ENCODE measurements at places on chromosomes 5 and 9.
A peak's percentile ranks its signal among the peaks of the same experiment; 100 is the strongest.

- DNase-seq = no peak
Observed at GRCh38 chr9:122331523-122331927, 39.3 kb upstream of the PTGS1 start.

- DNase-seq = no peak
Observed at GRCh38 chr5:117143406-117143805, 568.8 kb upstream of the SEMA6A start.

- DNase-seq = peak; percentile 7
Observed at GRCh38 chr5:105730982-105731381, 1939.8 kb downstream of the EFNA5 start.

- DNase-seq = no peak
Observed at GRCh38 chr5:173774271-173774761, 113.8 kb upstream of the CPEB4 start.

GRCh38 chr5:96538808-96539250 lies 105.8 kb upstream of the PCSK1 start:
- no peak for DNase-seq

- DNase-seq = no peak
Observed at GRCh38 chr5:76425146-76425545, 22.1 kb downstream of the IQGAP2 start.

- DNase-seq = no peak
Observed at GRCh38 chr5:58828258-58828657, 245.4 kb downstream of the RAB3C start.

- DNase-seq = no peak
Observed at GRCh38 chr5:89437450-89438435, 554.8 kb upstream of the MEF2C start.

DNA sequence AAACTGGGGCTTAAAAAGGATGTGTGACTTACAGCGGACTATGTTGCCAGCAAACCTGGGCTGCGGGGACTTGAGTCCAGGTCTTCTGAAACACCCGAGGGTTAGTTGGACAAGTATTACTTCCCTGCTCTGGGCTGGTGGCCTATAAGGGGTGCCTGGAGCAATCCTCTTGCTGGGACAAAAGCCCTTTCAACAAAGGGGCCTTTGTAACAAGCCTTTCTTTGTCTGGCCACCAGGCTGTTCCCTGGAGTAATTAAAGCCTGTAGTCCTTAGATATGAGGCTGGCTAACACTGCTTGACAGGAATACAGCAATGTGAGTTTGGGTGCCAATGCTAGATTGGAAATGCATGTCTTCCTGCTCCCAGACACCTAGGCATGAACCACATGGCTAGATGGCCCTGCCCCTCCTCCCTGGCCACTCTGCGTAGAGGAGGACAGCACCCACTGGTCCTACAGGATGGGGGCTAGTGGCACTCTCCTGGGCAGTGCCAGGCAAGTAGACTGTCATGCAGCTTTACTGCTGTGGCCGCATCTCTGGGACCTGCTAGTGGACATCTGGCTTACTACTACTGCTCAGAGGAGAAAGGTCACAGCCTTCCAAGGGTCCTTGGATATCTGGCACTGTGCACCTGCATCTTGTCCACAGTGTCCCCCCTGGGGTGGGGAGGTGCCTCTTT lies 343.1 kb downstream of the ZSWIM6 start:
- no peak for DNase-seq

- peak; percentile 33 for DNase-seq
Observed at GRCh38 chr5:7856855-7857254, 5.9 kb upstream of the CFAP90 start.

DNA sequence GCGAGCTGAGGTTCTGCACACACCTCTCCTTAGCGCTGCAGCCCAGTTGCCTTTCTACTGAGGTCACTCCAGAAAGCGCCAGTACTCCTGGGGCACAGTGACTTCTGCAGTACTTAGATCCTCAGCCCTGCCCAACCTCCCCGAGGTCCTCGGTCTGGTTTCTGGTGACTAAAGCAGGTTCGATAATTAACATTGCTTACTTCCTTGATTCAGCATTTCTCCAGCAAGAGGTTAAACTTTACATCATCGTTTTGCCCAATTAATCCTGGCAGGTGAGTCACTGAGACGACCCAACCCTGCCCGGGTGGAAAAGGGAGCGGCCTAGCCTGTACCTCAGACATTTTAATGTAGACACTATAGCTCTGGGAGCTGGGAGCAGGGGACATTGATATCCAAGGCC lies 77.6 kb downstream of the PLAC8L1 start:
- no peak for DNase-seq

DNA sequence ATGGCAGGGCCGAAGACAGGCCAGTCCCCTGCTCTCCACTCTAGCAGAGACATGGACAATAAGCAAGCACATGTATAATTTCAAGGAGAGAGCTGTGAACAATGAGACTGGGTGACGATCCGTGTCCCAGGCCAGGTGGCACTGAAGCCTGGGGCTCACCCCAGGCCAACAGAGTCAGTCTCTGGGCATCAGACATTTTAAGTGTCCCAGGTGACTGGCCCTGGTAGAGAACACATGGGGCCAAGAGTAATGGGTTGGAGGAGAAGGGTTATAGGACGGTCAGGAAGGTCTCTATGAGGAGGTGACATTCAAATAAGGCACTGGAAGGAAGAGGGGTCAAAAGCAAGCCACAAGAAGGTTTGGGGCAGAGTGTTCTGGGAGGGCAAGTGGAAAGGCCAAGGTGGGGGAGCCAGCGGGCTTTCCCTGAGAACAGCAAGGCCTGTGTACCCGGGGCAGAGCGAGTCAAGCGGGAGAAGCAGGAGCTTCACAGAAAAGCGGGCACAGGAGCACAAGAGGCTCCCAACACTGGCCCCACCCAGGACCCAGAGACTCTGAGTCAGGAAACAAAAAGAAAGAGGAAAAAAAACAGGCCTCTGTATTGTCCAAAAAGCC lies 1.1 kb upstream of the AKNA start:
- DNase-seq = no peak

- DNase-seq = no peak
Observed at GRCh38 chr5:180683220-180683922, 34.0 kb upstream of the FLT4 start.

GRCh38 chr9:117458066-117458465 lies 43.2 kb upstream of the ASTN2 start:
- DNase-seq = no peak

DNA sequence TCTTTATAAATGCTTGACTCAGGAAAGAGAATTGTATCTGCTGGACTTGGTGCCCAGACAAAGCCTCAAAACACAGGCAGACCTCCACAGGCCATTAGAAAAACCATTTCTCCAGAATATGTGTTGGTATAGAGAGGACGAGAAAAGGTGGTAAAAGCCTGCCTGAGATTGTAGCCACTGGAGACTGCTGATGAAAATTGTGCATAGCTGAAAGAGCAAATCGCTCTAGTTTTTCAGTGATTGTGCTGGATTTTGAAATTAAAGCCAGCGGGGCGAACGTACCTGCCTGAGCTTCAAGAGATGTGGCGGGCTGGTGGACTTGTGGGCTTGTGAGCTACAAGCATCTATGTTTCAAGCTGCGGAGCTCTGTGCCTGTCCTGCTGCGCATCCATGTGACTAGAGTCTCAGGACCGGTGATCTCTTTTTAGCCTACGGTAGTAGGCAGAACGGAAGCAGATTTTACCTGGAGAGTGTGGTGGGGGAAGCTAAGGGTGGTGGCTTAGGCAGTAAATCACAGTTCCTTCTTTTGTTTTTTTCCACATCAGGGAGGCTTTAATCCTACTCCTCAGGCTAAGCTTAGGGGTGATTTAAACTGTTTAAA lies 193.6 kb downstream of the SREK1 start:
- no peak for DNase-seq

- DNase-seq = no peak
Observed at GRCh38 chr5:158200619-158201018, 341.7 kb upstream of the CLINT1 start.

- no peak for DNase-seq
Observed at GRCh38 chr9:69045821-69046220, 10.3 kb downstream of the FXN start.

DNA sequence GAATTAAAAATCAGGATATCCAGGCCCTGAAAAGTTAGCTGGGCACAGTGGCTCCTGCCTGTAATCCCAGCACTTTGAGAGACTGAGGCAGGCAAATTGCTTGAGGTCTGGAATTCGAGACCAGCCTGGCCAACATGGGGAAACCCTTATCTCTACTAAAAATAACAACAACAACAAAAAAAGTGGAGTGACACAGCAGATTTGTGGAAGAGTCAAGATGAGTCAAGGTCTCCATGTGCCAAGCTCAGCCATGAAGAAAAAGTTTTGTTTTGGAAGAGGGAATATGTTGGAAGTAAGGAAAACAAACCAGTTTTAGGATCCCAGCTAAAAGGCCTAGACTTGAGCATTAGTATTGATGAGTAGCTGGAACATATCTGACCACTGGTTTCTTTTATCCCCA lies 14.7 kb downstream of the LRRC70 start:
- no peak for DNase-seq

DNA sequence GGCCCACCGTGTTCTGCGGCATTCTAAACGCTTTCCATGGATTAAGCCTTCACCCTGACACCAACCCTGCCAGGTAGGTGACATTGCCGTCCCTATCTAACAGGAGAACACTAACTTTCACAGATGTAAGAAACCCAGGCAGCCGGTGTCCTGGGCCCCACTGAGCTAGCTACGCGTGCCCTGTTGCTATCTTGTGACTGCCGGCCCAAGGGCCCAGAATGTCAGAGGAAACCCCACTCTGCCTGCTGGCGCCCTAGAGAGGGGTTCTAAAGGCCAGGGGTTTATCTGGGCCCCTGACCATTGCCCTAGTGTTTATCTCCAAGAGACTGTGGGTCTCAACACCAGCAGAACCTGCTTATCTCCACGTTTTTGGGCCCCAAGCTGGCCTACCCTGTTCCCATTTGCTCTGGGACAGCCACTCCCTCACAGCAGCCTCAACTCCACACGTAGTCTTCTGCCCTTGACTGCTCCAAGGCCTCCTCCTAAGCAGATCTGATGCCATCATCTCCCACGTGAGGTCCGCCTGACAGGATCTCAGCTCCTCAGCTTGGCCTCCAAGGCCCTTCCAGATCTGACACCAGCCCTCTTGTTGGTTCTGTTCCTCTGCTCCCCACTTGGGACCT lies 18.1 kb upstream of the ZBTB34 start:
- no peak for DNase-seq

- DNase-seq = no peak
Observed at GRCh38 chr5:148002451-148002850, 61.3 kb upstream of the SPINK5 start.

DNA sequence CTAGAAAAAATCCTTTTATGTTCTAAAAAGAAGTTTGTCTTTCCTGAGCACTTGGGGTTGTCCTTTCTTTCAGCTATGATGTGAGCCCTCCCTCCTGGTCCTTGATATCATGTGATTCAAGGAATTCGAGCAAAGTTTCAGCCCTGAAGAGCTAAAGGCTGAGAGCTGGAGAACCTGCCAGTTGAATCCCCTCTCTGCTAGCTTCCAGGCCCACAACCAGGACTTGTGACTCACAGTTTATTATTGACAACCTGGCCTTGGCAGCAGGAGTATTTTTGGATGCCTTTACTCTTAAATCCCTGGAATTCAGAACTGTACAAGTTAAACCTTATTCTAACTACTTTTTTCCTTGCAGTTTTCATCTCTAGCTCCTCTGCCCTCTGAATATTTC lies 182.8 kb downstream of the SPOCK1 start:
- DNase-seq = no peak

DNA sequence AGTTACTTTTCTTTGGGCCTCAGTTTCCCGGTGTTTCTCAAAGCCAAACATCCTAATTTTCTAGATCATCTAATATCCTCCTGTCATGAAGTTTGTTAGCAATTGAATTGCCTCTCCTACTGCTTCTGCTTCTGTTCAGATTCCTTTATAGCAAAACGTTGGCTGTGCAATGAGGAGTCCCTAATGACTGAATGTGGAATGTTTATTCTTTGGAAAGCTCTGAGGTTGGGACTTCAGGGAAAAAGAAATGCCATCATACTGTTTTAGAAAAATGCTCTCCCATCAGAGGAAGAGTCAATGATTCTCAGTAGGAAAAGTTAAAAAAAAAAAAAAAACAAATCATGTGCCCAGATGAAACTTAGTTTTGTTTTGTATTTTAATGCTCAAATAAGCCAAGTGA lies 268.7 kb upstream of the PAPPA start:
- no peak for DNase-seq

- DNase-seq = no peak
Observed at GRCh38 chr5:164470312-164470711, 964.9 kb downstream of the MAT2B start.

- DNase-seq = no peak
Observed at GRCh38 chr5:171702135-171702770, 83.4 kb upstream of the SMIM23 start.

GRCh38 chr9:79201636-79202035 lies 370.1 kb upstream of the TLE4 start:
- no peak for DNase-seq

- DNase-seq = no peak
Observed at GRCh38 chr5:154244476-154244875, 53.9 kb downstream of the GALNT10 start.

DNA sequence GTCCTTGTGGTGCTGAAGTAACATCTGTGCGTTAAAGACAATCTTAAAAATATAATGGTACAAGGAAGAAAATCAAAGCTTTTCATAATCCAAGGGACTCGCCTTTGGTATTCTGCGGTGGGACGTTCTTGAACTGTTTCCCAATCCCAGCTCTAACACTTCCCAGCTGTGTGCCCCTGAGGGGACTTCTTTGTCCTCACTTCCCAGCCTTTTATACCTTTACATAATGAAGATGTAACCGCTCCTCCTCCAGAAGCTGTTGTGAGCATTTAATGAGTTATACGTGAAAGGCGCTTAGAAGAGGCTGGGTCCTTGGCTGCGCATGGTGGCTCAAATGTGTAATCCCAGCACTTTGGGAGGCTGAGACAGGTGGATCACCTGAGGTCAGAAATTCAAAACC lies 16.9 kb downstream of the STK10 start:
- DNase-seq = no peak

DNA sequence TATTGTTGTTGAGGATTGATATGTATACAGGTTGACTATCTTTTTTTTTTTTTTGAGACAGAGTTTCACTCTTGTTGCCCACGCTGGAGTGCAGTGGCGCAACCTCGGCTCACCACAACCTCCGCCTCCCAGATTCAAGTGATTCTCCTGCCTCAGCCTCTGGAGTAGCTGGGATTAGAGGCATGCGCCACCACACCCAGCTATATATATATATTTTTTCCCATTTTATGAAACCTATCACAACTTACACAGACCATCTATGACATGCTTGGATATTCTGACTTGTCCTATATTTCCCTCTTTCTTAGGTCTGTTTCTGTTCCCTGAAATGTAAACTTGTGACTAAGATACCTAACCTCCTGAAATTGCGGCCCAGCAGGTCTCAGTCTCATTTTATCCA lies 5.0 kb downstream of the CD14 start:
- DNase-seq = no peak

DNA sequence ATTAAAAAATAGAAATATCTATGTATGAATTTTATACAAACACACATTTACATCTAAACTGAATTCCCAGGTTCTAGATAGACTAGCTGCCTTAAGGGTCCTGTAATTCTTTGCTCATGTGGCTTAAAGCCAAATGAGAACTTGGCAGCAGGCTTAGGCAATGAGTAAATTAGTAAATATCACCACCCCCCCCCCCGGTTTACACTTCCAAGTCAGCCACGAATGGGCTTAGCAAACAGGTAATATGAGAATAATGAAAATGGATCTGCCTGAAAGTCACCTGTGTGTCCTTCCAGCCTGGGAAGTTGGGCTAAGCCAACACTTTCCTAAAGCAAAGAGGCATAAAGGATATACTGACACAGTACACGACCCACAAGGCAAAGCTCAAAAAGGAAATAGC lies 108.6 kb downstream of the KLHL3 start:
- no peak for DNase-seq

GRCh38 chr5:54861212-54861894 lies 124.0 kb downstream of the ESM1 start:
- DNase-seq = no peak

GRCh38 chr5:135426102-135427082 lies 20.8 kb downstream of the DCANP1 start:
- DNase-seq = peak; percentile 13

Data from NCI-H1417 treated with DMSO at 0.1 percent for 48 hours (cell line).